ENCODE measurements at places on chromosomes 3 and 15. TPM values are rescaled to one million over a fixed set of nuclear protein-coding genes. Genes with fewer than 3 reads are reported as not detected.

- H3K27me3 ChIP-seq = peaks cover 2% of the 10 kb centered on the region
- H3K27ac ChIP-seq = no peak overlapping the region
- peaks cover 10% of the 10 kb centered on the region for H3K4me1 ChIP-seq
Observed at GRCh38 chr15:29034151-29034550, 148.4 kb downstream of the APBA2 start.

GRCh38 chr15:93261845-93262244, 172.8 kb upstream of the RGMA start:
- no peaks in the 10 kb centered on the region for H3K36me3 ChIP-seq
- no peak for DNase-seq
- H3K4me1 ChIP-seq = no peaks in the 10 kb centered on the region
- peaks cover 3% of the 10 kb centered on the region for H3K27me3 ChIP-seq
- no peak overlapping the region for H3K27ac ChIP-seq

Gene UACA
- 1.2 TPM for total RNA-seq

Gene UMPS
- 56.3 TPM for total RNA-seq

Gene AMIGO3
- not detected for total RNA-seq

All from activated T-helper 1 cell treated with anti-CD3 and anti-CD28 coated beads, Interleukin-12 subunit alpha, Interleukin-12 subunit beta, Interleukin-2, Interleukin-4 antibody, amounts not matched to agents 30 ng/mL and 10 ng/mL and 1 ng/mL, durations not matched to agents 14 hours and 24 hours and 36 hours (primary cell).